Central memory CD8-positive, alpha-beta T cell (primary cell): ENCODE measurements at places on chromosomes 4 and X.

DNA sequence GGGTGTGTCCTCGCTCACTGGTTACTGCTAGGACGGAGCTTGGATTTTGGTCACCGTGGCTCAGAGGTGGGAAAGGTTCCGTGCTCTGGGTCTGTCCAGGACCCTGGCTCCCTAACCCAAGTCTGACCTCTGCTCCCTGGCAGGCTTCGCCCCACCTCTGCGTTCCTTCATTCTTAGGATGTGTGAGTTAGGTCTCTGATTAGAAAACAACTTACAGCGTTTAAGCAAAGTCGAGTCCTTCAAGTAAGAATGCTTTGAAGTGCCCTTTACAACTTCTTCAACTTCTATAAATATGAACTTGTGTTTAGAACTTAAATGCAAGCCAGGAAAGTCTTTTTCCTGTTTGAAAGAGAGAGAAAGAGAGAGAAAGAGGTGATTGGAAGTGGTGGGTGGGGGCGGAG, 891 bp downstream of the TLR2 start:
- DNase-seq, result no peak

GRCh38 chr4:55906989-55907388, 41.8 kb upstream of the CEP135 start:
- DNase-seq, result no peak

DNA sequence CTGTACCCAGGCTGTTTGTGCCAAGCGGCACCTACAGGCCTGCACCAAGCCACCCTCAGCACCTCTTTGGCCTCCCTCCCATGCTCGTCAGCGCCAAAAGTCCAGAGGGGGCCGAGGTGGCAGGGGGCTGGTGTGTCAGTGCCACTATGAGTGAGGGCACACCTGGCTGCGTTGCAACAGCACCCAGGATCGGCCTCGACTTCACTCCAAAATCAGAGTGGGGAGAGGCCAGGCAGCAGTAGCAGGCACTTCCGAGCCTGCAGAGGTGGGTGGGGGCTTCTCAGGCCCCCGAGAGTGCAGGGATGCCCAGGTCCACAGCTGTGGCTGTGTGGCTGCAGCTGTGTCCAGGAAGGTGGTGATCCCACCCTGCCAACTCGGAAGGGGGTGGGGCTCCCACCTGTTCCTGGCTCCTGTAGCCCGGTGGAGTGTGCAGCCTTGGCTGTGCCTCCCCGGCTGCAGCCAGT, 58.5 kb downstream of the PPA2 start:
- no peak for DNase-seq

DNA sequence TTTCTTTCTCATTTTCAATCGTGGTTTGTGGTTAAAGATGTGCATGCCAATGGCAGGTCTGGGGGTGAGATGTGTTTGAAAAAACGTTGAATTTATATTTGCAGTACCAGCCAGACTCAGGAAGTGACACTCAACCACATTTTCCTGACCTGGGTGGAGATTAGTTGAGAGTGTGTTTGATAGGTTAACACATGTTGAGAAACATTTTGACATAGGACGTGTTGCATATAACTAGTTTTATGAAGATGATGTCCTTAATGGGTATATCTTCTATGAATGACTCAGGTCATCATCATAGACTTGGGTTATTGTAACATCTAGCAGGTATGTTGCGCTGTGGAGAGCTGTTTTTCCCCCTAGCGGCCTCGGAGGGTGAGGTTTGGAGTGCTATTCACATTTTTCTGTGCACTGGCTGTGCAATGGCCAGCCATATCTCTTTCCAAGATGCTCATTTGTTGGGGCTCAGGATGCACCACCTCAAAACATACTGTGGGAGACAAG, 21.7 kb upstream of the CD38 start:
- peak; percentile 73 for DNase-seq

- DNase-seq, result no peak
These were observed at the start of gene MAGEB1 for GRCh38 chrX:30246769-30247489. TSS of gene MAGEB1 (plus strand) at chrX:30247146. CDS start at chrX:30250494, 3,348 bp downstream.

DNA sequence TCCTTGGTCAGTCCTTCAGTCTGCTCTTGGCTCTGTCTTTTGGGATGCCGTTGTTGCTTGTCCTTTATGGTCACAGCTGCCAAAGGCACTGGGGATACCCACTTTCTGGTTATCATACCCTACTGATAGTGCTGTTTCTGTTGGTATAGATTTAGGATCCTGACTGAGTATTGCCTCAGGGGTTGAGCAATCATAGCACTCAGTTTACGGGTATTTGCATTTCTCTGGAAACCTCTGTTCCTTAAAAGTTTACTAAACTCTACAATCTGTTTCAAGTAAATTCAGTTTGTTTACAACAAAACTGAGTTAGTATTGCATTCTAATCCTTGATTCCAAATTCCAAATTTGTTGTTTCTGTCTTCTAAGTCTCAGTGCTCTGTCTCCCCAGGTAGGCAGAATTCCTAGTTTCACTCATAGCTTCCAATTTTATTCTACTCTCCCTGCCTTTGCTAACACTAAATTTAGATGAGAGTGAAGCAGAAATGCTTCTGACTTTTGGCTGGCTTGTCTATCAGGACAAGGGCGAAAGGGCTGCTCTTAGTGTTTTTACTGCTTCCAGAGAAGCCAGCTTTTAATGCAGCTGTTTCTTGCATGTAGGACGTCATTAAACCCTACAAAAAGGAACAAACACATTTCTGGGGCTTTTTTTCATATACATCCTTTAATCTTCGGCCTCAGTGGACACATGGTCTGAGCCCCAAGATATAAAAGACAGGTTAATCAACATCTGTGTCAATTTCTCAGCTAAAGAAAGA, 17.2 kb upstream of the TET2 start:
- DNase-seq, result no peak

DNA sequence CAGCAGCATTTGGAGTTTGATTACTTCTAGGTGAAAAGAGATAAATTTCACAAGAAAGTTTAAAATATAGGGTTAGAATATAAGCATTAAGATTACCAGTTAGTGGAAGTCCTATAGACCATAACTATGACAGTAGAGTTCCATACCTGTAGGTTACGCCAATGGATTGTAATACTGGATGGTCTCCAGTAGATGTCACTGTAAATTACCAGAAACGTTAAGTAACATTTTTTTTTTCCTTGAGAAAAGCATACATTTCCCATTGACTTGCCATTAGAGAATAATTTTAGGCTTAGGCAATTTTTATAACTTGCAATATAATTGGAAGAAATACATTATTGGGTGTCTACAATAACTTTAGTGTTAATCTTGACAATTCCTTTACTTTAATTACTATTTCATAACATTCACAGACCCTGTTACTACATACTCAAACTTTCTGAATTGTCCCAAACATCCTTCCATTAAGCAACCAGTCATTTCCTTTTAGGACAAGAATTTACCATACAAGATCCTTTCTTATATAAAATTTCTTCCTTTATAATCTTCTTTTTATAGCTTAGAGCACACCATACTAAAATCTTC, 304.1 kb upstream of the TECRL start:
- DNase-seq, result no peak

DNA sequence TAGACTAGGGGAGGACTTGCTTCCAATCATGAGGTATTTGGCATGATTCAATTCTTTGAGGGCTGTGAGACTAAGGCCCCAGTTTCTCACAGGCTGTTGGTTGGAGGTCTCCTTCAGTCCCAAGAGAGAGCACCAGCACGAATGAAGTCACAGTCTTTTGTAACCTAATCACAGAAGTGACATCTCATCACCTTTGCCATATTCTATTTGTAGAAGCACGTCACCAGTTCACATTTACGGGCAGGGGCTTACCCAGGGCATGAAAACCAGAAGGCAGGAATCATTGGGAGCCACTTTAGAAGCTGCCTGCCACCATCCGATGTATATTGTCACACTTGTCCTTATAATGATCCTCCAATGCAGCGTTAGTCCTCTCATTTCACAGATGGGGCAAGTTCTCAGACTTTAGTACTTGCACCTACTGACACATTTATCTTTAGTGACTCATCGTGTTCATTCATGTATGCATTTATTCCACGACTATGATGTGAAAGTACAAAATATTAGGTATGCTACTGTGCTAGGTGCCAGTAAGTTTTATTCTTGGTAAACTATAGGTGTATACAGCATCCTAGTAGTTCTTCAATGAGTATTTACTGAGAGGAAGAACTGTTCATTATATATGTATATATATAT, 163.8 kb upstream of the PGRMC2 start:
- no peak for DNase-seq

DNA sequence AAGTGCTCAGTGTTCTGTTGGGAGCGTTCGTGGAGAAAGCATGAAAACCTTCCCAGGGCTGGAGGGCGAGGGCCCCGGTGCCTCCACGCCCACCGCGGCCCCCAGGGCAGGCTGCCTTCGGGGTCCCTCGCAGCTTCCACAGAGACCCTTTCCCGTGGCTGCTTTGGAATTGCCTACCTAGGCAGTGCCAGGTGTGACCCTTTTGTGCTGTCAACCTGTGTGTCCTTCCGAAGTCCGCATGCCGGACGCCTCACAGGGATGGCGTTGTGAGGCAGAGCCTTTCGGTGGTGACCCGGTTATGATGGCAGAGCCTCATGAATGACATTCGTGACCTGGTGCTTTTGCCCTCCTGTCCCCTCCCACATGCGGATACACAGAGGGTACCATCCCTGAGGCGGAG, 17.4 kb downstream of the TMEM175 start:
- no peak for DNase-seq

DNA sequence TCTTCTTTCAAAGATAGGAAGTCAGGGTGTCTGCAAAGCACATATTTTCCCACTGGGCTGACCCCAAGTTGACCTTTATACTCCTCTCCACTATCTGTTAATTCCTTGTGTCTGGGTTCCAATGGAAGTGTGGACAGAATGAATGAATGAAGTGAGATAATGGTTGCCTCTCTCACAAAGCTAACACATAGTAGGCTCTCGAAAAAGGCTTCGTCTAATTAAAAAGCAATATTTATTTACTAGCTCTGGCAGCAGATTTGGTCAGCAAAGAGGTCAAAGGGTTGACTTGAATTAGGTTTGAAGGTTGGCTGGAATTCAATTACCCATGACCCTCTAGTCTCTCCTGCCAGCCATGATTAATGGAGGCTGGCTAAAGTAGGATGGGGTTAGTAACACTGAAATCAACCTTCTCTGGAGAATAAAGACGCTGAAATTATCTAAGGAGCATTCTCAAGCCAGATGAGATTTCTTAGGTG, 280.3 kb upstream of the KLF3 start:
- no peak for DNase-seq

- no peak for DNase-seq
These were observed 161.0 kb upstream of the GATB start for GRCh38 chr4:151921811-151922210.

DNA sequence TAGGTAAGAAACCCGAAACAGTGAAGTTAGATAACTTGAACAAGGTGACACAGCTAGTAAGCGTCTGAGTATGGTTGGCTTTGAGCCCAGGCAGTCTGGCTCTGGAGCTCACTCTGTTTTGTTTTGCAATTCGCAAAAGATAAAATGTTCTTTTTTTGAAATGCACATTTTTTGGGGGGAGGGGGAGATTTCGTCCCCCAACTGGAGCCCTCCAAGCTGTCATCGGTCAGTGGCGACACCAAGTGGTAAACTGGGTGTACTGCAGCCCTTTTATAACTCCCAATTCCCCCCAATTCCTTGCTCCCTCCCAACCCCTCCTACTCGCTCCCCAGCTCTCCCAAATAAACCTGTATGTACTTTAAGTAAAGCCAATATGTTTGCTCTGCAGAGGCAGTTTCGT, 2.8 kb upstream of the CLCN5 start:
- DNase-seq, result no peak

- no peak for DNase-seq
These were observed 56.4 kb upstream of the TMEM150C start for GRCh38 chr4:82618103-82618720.
